ENCODE measurements at places on chromosomes 3 and 15.

DNA sequence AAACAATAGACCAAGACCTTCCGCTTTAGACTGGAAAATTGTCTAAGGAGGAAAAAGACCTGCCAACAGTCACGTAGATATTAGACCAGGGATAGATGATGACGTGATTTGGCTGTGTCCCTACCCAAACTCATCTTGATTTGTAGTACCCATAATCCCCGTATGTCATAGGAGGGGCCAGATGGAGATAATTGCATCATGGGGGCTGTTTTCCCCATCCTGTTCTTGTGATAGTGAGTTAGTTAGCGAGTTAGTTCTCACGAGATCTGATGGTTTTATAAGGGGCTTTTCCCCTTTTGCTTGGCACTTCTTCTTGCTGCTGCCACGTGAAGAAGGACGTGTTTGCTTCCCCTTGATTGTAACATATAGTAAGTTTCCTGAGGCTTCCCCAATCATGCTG lies 31.7 kb upstream of the SUCLG2 start:
- no peak for DNase-seq

DNA sequence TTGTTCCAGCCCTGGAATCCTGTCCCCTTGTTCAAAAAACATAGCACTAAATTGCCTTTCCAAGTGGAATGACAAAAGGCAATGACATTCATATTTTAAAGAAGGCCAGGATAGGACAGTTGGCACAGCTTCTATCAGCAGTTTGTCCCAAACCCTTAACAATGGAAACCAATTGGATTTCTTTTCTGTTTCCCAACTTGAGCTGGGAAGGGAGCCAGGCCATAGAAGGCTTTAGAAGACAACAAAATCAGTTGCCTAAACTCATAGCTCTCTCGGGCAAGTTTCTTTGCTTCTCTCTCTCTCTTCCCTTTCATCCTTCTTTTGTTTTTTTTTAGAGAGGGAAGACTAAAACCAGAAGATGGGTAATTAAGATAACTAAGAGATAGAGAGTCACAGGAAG lies 227.7 kb upstream of the TPRG1 start:
- no peak for DNase-seq

DNA sequence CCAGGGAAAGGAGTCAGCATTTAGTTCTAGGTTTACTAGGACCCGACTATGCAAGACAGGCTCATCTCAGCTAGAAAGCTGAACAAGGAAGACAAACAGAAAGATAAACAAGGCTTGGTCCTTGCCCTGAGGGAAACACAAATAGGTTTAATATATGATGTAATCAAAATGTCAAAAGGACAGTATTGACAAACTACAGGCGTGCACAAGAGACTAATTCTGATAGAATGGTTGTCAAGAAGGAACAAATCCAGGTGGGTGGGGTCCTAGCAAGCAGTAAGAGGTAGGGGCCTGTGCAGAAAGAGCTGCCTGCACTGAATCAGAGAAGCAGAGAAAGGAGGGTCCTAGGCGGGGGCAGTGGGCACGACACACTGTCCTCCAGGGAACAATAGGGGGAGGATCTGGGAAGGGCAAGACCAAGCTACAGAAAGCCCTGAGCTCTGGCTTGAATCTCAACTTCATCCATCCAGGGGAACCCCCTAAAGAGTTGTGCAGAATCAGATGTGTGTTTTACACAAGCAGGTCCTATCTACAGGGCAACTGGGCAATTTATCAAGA lies 23.4 kb downstream of the RFTN1 start:
- no peak for DNase-seq

DNA sequence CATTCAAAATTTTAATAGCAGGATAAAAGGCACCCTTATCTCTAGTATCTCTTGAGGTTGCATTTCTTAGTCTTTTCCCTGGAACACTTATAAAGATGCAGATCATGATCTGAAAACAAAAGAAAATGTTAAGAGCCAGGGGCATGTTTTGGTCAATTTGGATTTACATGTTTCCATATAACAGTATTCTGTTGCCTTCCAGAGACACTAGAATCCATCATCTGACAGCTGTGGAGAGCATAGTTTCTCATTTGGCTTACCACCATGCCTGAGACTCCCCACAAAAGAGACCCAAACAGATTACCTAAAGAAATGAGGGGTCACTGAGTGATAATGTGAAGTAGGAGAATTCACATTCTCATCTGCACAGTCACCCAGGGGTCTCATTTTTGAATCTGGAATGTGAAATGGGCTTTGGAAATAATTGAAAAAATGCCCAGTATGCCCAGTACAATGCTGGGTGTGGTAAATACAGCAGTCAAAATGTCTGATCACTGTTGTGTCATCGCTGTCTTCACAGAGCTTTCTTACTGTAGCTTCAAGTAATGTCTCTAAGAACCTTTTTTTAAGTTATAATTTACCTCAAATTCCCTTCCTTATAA lies 79.9 kb upstream of the ZBTB20 start:
- DNase-seq, result no peak

DNA sequence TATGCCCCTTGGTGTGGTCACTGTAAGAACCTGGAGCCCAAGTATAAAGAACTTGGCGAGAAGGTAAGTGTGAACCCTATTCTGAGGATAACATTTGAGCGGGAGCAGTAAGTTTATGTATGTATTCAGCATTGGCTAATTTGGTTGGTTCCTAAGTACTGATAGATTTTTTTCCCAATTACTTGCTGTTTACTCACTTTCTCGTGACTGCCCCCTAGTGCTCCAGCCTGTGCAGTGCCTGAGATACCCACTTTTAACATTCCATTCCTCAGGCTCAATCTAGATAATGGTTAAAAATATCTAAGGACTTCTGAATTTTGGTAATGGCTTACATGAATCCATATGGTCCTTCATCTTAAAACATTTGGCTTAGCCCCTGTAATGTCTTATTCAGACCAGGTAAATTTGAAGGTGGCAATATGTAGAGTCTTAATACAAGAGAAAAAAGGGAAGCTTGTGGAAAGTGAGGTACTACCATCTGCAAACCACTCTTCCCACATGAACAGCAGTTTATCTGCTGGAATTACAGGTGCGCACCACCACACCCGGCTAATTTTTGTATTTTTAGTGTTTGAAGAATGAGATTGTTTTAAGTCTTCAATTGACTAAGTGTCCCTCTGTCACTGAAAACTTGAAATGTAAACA lies 7.1 kb downstream of the ELL3 start:
- DNase-seq, result no peak

- no peak for DNase-seq
Observed at GRCh38 chr3:42884324-42884723, 8.6 kb upstream of the CYP8B1 start.

GRCh38 chr15:80507638-80508316 lies 103.6 kb downstream of the ARNT2 start:
- no peak for DNase-seq

DNA sequence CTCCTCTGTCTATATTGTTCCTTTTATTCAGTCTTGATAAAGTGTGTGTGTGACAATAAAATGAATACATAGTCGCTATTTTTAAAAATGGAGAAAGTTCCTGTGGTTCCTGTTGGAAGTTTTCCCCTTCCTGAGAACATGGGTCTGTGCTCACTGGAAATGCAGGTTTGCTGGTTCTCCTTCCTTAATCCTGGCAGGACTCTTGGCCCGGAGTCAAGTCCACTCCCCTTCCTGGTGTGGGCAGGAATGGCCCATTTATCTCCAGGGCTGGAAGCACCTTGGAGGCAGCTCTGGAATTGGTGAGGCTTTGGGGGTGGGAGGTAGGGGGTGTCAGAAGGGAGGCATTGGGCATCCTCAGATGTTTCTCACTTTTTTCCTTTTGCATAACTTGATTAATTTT lies 30.1 kb downstream of the FOXL2 start:
- no peak for DNase-seq

- DNase-seq, result peak; percentile 73
Observed at GRCh38 chr15:96327155-96327741, 3.3 kb upstream of the NR2F2 start.

GRCh38 chr15:64522226-64522823 lies 61.9 kb downstream of the ZNF609 start:
- DNase-seq, result no peak

DNA sequence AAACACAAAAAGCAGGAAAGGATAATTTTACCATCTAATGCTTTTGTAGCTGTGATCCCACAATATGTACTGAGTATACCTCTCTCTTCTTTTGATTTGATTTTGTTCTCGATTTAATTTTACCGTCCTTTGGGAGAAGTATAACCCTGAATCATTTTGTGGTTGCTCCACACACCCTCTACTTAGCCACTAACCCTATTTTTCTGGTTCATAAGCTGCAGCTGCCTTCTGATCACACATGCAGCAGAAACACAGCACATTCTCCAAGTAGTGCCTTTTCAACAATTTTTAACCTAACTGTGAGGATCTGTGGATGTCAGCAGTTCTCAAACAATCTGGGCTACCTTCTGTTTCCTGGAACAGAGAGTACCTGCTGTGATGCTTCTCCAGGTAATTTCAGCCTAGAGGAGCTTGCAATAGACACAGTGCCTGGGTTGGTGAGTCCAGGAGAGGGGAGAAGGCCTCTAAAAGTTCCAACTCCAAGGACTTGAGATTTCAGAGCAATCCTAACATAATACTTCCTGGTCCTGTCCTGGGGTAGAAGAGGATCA lies 40.3 kb downstream of the HGD start:
- DNase-seq, result no peak

DNA sequence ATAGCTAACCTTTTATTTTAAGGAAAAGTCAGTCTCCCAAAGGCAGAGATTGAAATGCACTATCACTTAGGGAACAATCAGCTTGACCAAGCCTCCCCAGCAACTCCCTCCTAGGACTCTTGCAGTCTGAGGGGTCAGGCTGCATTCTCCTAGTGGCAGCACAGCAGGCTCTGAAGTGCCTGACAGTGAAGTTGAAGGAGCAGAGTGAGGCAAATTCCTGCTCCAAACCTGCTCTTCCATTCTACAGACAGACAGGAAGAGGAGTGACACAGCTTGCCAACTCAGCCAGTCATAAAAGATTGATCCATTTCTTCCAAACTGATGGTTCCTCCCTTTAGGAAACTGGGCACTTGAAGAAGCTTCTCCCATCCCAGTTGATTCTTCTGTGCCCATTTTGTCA lies 43.9 kb upstream of the SMAD3 start:
- DNase-seq, result no peak

DNA sequence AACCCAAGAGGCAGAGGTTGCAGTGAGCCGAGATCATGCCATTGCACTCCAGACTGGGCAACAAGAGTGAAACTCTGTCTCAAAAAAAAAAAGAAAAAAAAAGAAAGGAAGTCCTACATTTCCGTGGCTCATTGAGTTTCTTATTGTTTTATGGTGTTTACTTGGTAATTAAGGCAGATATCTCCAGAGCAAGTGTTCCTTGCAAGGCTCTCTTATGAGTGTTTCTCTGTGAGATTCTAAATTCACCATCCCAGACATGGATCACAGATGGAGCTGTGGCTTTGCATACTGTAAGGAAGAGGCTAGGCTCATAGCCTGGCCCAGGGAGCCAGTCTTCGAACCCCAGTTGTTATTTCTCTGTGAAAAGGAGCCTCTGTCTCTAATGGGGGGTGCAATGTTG lies 53.0 kb downstream of the IQGAP1 start:
- DNase-seq, result no peak

- DNase-seq, result no peak
Observed at GRCh38 chr3:27699067-27699466, 23.1 kb downstream of the EOMES start.

DNA sequence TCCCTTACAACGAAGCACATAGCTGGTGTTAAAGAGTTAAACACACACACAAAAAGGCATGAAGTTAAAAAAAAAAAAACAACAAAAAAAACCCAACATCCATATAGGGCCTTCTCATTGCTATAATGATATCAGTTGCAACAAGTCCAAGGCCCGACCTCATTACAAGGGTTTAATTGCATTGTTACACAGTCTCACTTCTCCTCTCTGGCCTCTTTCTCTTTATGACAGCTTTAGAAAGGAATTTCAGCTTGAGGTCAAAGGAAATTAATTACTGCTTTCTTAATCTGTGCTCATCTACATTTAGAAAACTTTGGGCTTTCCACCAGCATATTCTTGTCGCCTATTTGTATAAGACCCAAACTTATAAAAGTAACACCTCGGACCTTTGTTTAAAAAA lies 342.1 kb downstream of the NR2F2 start:
- DNase-seq, result no peak

GRCh38 chr3:135559802-135560201 lies 405.7 kb upstream of the PPP2R3A start:
- DNase-seq, result no peak

DNA sequence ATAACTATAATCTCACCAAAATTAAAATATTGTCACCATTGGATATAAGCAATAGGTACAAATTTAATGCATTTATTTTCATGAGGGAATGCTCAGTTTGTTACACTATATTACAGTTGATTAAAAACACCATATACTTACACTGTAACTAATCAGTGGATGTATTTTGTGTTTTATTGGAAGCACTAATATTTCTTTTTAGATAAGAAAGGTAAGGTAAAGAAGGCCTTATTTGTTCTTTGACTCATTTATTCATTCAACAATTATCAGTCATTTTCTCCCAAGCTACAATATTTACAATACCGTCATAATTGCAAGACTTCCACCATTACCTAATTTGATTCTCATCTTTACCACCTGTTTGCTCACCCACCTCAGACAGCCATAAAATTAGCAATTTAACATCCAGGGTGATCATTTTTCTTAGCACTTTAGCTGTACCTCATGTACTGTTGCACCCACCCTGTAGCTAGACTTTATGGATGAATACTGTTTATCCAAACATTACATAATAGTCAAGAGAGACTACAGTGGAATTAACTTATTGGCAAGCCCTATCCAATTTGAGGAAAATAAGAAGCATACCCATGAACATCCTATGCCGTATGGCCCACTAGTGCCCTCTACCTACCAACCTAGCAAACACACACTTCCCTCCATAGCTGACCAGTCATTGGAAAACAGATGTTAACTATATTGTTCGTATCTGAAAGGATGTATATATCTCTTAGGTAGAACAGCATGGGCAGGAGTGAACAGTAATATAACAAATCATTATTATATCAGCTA lies 229.6 kb downstream of the BBX start:
- peak; percentile 19 for DNase-seq

DNA sequence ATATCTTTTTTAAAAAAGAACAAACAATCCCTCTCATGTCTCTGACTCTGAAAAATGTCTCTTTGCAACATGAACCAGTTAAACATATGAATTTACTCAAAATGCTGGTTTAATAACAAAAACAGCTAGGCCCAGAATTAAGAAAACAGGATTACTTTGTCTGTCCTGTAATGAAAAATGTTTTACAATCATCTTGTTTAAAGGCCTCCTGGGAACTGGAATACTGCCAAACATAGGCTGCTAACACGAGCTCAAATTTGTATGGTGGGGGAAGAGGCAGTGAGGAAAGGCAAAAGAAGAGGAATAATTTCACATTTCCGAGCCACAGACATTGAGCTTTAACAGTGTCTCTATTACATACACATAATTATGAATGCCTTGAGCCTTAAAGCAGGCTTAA lies 61.7 kb upstream of the PPIB start:
- no peak for DNase-seq

- DNase-seq, result no peak
Observed at GRCh38 chr3:53724566-53724965, 121.7 kb downstream of the CHDH start.

Data from HCT116 (cell line).